ENCODE measurements at places on chromosomes 7 and 10.

- no peak for DNase-seq
Observed at GRCh38 chr7:73700069-73700423, 16.6 kb downstream of the BUD23 start.

- DNase-seq = no peak
Observed at GRCh38 chr7:106964466-106964865, 80.0 kb upstream of the PRKAR2B start.

DNA sequence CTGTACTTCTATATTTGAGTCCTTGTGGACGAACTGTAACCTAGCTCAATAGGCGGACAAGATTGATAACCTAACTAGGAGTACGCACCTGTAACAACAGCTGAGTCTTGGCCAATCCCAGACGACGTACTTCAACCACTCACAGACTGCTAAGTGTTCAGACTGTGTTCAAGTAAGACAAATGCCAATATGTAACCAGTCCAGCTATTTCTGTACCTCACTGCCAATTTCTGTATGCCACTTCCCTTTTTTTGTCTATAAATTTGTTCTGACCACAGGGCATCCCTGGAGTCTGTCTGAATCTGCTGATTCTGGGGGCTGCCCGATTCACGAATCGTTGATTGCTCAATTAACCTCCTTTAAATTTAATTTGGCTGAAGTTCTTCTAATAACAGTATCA is 32.2 kb downstream of the HACD1 start:
- DNase-seq = no peak

GRCh38 chr10:97991871-97992270 is 38.5 kb downstream of the CRTAC1 start:
- no peak for DNase-seq

DNA sequence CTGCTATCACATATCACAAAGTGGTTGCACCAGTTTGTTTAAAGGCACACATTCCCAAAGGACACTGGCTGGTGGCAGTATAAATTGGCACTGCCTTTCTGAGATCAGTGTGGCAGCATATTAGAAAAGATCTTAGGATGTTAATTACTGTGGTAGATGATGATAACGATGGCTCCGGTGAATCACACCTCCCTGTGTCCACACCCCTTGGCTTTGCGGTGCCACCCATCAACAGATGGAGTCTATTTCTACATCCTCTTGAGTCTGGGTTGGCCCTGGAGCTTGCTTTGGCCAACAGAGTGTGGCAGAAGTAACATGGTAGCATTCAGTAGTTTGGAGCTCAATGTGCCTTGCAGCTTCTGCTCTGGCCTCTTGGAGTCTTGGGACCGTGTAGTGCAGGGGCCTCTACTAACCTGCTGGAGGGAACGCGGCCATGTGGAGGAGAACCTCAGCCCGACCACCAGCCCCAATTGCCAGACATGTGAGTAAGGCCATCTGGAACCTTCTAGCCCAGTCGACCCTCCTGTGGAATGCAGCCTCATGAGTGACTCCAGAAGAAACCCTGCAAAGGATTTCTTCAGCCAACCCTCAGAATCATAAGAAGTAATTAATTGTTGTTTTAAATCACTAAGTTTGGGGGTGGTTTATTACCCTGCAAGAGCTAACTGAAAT is 27.2 kb upstream of the PLEKHA1 start:
- no peak for DNase-seq

- DNase-seq = no peak
Observed at GRCh38 chr7:112940314-112940732, 146.3 kb downstream of the GPR85 start.

GRCh38 chr7:156766666-156767065 is 126.1 kb downstream of the RNF32 start:
- no peak for DNase-seq

DNA sequence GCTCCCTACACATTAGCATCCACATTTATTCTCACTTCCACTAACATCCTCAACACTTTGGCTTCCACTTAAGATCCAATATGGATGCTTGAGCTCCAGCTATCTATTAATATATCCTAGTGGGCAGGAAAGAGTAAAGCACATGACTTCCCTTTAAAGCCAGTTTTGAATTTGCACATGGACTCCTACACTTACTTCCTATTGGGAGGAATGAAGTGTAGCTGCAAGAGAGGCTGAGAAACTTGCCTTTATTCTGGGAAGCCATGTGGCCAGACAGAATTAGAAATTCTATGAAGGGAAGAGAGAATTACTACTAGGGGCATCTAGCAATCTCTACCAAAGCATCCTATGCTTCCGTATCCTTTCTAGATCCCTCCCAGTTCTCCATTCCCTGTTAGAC is 3.0 kb upstream of the TSPAN14 start:
- no peak for DNase-seq

GRCh38 chr10:65793738-65794425 is 1132.0 kb upstream of the LRRTM3 start:
- no peak for DNase-seq

GRCh38 chr7:48924433-48924832 is at the start of gene CDC14C:
Gene CDC14C (plus strand): TSS chr7:48924547. CDS start chr7:48924673, 126 bp downstream.
- DNase-seq = no peak

- no peak for DNase-seq
Observed at GRCh38 chr10:131310551-131311401, 745 bp downstream of the TCERG1L start.

DNA sequence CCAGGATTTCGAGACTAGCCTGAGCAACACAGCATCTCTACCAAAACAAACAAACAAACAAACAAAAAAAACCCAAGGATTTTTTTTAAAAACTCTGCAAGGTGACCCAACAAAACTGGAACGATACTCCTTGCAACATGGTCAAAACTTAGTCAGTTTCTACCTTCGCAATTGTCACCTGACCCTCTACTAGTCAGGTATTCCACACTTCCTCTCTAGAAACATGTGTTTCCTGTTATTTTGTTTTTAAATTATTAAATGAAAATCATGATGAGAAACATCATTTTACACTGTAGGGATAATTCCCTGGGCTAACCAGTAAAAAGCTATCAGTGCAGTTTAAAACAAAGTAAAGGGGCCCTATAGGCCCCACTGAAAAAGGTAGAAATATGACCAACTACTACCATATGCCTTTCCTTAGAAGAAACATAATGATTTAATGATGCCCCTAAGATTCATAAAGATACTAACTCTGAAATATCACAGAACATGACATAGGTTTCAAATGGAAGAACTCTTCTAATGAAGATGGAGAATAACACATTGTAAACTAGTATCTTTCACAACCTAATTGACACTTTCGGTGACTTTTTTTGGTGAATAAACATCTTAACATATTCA is 8.7 kb downstream of the BRAF start:
- DNase-seq = no peak

GRCh38 chr7:105209870-105210269 is 178.9 kb downstream of the SRPK2 start:
- DNase-seq = no peak

GRCh38 chr10:120145107-120145506 is 252.6 kb downstream of the SEC23IP start:
- DNase-seq = no peak

Measured in CD4-positive, alpha-beta T cell treated with Interleukin-1 beta for 1 hour (primary cell).